Frontal cortex (tissue), 4 donors: ENCODE measurements at places on chromosomes 16 and 17. TPM values are rescaled to one million over a fixed set of nuclear protein-coding genes. Genes with fewer than 3 reads are reported as not detected.

DNA sequence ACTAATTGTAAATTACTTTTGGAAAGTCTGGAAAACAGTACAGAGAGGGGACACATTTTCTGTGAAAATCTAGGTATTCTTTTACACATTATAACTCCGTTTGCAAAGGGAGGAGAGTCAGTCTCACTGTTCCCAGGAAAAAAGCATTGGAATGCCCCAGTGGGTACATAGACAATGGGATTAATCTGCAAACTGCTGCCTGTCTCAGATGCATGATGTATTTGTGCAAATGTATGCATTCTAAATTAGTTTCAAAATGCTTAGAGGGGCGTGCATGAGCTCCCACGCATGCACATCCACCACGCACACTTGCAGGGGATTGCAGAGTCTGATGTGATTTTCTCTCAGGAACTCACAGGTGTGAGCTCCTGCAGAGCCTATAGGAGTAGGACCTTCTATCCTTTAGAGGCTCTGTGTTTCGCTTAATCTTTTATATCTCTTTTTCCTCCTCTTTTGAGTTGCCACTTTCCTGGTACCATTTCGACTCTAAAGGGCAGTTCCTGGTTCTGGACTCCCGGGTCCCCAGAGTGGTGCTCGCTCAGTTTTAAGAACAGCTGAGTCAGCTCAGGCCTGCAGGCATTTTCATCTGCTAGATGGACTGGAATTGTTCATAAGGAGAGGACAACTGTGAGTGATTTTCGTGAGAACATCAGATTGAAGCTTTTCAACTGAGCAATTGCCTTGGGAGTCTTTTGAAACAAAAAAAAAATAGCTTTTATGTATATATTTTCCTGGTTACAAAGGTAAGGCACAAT is 1.1 kb downstream of the BCO1 start:
- no peak for DNase-seq

DNA sequence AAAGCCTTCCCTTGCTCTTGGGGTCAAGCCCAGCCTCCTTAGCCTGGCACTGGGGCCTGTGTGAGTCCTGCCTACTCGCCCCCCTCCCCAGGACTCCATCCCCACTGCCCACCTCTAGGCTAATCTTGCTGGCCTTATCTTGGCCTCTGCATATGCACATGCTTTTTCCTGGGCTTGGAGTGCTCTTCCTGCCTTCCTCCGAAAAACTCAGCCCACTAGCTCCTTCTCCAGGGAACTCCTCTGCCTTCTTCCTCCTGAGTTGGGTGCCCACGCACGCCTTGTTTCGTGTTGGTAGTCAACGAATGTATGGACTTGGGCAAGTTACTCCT is 16.5 kb downstream of the TBX2 start:
- DNase-seq, result peak; percentile 16

GRCh38 chr17:82782657-82783207 is 30.9 kb downstream of the TBCD start:
- no peak for DNase-seq

DNA sequence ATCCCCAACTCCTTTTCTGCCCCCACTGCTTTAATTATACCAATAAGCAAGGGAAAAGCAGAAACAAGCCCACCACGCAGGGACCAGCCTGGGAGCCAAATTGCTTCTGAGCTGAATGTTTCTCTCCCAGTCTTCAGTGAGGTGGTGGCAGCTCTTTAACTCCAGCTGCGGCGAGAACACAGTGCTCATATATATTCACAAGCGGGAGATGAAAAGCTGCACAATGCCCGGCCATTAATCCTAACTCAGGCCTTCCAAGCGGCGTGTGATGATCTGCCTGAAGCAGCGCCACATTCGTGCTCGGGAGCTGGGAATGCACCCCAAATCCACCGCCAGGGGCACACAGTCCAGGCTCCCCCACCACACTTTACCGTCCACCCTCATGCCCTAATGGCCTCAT is 203.7 kb upstream of the SDK2 start:
- no peak for DNase-seq

Gene NPIPB6
- total RNA-seq, result 0.82 TPM

Gene GP2
- total RNA-seq, result under 0.01 TPM

Gene CD300H
- total RNA-seq, result not detected

Gene RPRML
- 2.0 TPM for total RNA-seq

Gene HS3ST2
- 4.1 TPM for total RNA-seq
